ENCODE measurements at places on chromosomes 1 and 21. TPM values are rescaled to one million over a fixed set of nuclear protein-coding genes. Genes with fewer than 3 reads are reported as not detected.

JAM2 gene
- total RNA-seq = not detected

SLC35F3 gene
- total RNA-seq = 3.3 TPM

SPRR2A gene
- 7.0 TPM for total RNA-seq

MFAP2 gene
- 1.2 TPM for total RNA-seq
